ENCODE measurements at places on chromosomes 7 and 10.

GRCh38 chr7:147909431-147910148 lies 681.0 kb upstream of the C7orf33 start:
- no peak for DNase-seq

DNA sequence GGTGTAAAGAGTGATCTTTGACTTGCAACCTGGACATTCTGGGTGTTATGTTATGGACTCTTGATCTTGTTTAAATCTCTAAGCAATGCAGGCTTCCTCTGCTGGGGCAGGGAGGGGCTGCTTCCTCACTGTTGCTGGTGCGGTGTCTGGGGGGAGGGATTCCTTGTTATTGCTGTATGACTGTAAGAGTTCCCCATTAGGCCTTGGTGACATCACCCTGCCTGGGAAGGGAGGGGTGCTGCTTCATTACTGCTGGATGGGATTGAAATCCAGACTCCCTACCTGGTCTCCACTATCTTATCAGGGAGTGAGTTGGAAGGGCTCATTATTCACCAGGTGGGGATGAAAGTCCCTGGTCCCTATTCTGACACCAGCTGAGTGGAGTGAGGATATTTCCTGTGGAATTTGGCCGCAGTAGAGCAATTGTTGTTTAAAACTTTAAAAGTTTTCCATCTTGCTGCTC lies 8.8 kb downstream of the OGDH start:
- DNase-seq: no peak

DNA sequence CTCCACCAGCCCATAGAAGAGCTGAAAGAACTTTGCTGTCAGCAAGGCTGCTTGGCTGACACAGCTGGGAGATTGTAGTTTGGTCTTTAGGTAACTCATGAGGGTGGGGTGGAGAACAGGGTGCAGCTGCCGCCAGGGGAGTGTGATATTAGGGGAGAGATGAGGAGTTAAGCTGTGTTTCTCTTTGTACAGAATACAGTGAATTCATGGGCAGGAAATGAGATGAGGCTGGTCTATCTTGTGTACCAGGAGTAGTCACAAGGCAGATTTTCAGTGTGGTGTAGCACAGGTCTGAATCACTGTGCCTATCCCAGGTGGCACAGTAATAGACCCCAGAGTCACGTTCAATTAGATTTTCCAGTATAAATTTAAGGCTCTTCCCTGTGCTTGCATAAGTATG lies 56.6 kb upstream of the TARP start:
- DNase-seq: no peak

DNA sequence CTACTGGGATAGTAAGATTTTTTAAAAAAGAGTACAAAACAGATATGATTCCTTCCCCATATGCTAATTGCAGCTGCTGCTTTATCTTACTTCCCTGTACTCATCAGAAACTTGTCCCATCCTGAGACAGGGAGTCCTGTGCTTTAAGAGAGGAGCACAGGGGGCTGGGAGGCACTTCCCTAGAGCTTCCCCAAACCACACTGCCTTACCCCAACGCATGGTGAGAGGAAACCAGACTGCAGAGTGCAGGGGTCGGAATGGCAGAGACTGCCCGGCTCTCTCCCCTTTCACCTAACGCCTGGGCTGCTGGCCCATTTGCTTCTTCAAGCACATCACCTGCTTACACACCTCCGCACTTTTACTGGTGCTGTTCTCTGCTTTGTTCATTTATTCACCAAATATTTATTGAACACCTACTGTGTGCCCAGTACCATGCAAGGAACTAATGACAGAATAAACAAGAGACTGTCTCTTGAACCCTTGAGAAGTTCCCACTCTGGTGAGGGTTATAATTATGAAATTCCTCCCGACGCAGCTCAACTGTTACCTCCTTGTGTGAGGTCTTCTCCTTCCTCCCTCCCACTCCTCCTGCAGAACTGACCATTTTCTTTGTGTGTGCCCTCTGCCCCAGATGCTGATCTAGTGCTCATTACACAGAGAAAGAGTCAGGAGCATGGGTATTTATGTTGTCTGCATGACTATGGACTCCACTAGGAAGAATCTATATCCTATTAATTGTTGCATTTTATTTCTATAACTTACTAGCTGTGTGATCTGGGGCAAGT lies 289.7 kb downstream of the TCF7L2 start:
- DNase-seq: no peak

- DNase-seq: no peak
Observed at GRCh38 chr7:137966641-137967142, 35.2 kb downstream of the CREB3L2 start.

DNA sequence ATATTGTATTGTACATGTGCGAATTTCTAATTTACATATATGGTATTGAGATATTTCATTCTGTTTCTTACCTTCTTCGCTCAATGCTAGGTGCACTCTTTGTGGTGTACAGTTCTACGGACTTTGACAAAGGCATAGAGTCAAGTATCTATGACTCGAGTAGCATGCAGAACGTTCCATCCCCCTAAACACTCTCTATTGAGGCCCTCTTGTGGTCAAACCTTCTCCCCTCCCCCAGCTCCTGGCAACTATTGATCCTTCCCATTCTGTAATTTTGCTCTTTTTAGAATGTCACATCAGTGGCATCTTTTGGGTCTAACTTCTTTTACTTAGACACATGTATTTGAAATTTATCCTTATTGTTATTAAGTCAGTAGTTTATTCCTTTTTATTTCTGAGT lies 30.7 kb upstream of the GDF10 start:
- no peak for DNase-seq

- no peak for DNase-seq
Observed at GRCh38 chr7:28626624-28627262, 214.4 kb downstream of the CREB5 start.

DNA sequence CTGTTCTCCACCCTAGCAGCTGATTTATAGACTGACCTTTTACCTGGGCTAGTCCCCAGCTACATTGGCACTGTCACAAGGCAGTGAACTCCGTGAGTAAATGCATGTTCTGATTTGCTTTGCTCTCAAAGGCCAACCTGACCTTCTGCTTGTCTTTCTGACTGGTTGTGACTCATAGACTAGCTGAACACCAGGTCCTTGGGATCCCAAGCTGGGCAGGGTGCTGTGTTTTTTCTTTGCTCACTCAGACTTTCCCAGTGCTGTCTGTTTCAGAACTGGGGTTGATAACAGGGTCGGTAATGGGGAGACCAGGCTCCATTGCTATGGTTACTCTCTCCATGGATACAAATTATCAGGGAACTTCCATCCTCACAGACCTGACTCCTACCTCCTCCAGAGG lies 35.0 kb downstream of the EVX1 start:
- no peak for DNase-seq

DNA sequence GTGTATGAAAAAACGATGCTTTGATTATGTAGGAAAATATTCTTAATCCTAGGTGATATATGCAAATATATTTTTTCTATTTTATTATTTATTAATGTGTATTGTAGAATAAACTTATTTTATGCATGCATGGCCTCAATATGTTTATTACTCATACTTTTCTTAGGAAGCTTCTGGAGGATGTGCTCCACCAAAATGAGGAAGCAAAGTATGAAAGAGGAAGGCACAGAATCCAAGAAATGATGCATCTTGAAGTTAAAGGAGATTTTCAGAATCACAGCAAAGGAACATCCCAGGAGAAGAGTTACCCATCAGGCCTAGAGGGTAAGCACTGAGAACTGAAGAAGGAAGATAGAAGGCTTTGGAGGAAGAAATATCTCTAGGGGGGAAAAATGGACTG lies 35.0 kb upstream of the MRPS16 start:
- DNase-seq: no peak

DNA sequence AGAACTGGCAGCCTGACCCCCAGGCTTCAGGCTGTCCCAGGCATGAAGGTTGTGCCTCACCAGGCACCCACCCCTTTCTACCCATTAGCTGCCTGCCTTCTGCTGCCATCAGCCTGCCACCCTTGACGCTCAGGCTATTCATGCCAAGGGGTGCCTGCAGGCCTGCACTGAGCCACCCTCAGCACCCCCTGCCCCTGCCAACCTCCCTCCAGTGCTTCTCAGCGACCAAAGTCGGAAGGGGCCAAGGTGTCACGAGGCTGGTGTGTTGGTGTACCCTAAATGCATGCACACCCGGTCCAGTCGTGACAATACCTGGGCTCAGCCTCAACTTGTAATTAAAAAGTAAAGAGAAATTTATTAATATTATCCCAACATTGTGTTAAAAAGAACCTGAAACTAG lies 422.7 kb downstream of the ARL4A start:
- no peak for DNase-seq

GRCh38 chr7:50868426-50869100 lies 85.9 kb upstream of the GRB10 start:
- DNase-seq: no peak

- DNase-seq: no peak
Observed at GRCh38 chr7:553636-554111, 34.0 kb upstream of the PDGFA start.

DNA sequence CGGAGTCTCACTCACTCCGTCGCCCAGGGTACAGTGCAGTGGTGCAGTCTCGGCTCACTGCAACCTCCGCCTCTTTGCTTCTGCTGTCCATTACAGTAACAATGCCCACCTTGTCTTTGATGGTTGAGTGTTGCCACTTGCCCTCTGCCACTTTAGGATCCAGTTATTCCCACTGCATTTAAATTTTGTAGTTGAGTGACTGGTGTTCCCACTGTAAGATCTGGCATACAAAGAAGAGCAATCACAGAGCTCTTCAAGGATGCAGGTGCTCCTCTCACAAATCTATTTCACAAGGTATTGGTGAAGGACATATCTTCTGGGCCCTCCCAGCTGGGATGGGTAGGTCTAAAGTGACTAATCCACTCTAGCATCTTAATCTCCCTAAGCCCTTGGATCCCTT lies 12.6 kb downstream of the PTER start:
- DNase-seq: no peak

GRCh38 chr7:117273814-117274225 lies 49.0 kb downstream of the WNT2 start:
- DNase-seq: no peak

DNA sequence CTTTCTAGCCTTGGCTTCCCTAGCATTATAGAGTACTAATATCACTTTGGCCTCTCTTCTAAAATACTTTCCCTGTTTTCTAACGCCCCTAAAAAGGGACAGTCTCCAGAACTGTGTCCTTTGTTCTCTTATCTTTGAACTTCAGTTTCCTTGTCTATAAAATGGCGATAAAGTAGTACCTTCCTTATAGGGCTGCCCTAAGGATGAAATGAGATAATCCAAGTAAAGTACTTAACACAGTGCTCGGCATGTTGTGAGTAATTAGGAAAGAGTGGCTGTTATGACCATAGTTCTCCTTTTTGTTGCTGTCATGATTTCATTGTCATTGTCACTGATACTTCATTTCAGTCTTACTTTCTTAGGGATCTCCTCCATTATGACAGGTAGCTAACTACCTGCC lies 114.7 kb downstream of the EXOC4 start:
- DNase-seq: no peak

- DNase-seq: no peak
Observed at GRCh38 chr7:38671911-38672905, 41.0 kb upstream of the AMPH start.

DNA sequence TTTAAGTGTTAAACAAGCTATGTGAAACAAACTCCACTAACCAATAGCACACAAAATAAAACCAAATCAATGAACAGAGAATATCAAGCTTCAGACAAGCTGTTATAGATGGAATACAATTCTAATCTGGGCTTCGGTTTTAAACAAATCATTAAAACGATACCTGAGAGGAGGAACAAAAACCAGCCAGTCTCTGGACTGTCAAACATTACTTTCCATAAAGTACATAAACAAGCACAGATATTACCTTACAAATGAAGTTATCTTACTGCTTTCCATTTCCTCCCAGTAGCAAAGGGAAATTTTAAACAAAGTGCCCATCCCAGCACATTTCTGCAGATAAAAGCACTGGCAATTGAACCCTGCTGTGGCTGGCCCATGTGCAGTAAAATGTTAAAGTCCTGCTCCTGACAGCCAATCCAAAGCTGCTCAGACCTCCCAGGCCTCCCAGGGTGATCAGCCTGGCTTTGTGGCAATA lies 128.0 kb downstream of the NRCAM start:
- no peak for DNase-seq

- DNase-seq: no peak
Observed at GRCh38 chr7:149456506-149457421, 4.1 kb downstream of the ZNF777 start.

DNA sequence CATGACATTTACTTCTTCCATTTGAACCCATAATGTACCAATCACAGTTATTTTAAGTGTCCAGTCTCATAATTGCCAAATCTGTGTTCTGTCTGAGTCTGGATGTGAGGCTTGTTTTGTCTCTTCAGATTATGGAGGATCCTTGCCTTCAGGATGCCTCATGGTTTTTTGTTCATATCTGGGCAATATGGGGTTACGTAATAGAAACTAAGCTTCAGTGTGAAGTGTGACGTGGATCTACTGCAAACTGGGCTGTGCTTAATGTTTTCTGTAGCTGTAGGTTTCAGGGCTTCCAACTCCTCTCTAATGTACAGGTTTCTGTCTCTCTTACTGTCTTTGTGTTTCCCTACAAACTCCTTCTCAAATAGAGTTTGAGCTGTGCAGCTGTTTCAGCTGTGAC lies 223.7 kb upstream of the ADARB2 start:
- DNase-seq: no peak

DNA sequence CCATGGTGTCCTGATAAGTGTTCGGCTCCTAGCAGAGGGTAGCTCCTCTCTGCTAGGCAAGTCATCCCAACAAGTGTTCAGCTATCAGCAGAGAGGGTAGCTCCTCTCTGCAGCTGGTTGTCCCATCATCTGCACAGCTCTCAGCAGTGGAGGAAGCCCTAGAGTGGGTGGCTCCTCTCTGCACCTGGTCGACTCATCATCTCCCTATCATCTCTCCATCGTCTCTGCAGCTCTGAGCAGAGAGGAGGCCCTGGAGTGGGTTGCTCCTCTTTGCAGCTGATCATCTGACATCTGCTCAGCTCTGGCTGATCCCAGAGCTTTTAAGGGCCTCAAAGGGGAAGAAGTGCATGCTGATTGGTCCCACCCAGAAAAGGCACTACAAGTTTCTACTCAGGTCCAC lies 199.9 kb upstream of the KMT2E start:
- DNase-seq: no peak

- DNase-seq: no peak
Observed at GRCh38 chr7:151982806-151983205, 26.6 kb downstream of the GALNTL5 start.

- no peak for DNase-seq
Observed at GRCh38 chr7:4612939-4613841, 68.9 kb upstream of the FOXK1 start.

DNA sequence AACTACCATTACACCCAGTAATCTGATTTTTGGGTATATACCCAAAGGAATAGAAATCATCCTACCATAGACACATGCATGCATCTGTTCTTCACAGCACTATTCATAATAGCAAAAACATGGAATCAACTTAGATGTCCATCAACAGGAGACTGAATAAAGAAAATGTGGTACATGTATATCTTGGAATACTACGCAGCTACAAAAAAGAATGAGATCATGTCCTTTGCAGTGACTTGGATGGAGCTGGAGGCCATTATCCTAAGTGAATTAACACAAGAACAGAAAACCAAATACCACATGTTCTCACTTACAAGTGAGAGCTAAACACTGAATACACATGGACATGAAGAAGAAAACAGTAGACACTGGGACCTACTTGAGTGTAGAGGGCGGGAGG lies 254.9 kb downstream of the CACNA2D1 start:
- DNase-seq: no peak

GRCh38 chr10:129847741-129848483 lies 116.2 kb downstream of the EBF3 start:
- DNase-seq: no peak

Data from stimulated activated CD4-positive, alpha-beta T cell treated with anti-CD3 and anti-CD28 coated beads, Interleukin-1b, Interleukin-23, amount 100 ng/mL, for 24 hours (primary cell).